Fibroblast of lung (primary cell): ENCODE measurements at places on chromosomes 1 and 21.

- peak; percentile 50 for DNase-seq
Measured at GRCh38 chr1:219837274-219837993, 90.9 kb downstream of the SLC30A10 start.

DNA sequence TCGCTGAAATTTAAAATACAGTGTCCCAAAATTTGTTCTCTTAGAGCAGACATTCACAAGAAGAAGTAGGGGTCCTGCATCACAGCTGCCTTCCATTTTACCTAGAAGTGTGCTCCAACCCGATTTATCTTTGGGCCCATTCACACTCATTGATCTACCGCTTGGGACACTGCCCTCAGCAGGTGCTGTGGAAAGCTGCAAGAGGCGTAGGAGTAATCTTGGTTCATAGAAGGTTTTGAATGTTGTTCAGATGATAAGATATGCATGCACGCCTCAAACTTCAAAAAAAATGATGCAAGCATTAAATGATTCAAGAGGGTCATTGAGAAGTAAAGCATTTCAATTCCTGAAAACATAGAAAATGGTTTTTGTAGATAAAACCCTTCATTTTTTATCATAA lies 18.6 kb upstream of the C1orf105 start:
- no peak for DNase-seq

DNA sequence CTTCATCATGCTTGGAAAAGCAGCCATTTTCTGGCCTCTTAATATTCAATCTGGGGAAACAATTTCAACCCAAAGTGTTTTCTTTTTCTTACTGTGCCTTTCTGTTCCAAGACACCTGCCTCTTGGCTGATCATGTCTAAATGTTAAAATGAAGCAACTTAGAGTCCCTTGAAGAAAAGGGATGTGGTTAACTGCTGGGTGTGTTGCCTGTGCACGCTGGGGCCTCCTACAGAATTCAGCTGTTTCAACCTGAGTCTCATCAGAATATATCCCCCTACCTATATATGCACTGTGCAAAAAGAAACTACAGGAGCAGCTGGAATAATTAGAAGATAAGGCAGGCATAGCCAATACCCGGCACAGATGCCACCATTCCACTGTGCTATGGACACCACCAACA lies 222.0 kb downstream of the OMA1 start:
- no peak for DNase-seq

GRCh38 chr1:9482403-9482802 lies 56.9 kb upstream of the SLC25A33 start:
- DNase-seq, result no peak

GRCh38 chr1:243293941-243294722 lies 38.3 kb downstream of the SDCCAG8 start:
- no peak for DNase-seq

- no peak for DNase-seq
Measured at GRCh38 chr21:39850333-39850732, 16.9 kb upstream of the PCP4 start.

GRCh38 chr1:10914056-10914455 lies 98.4 kb upstream of the TARDBP start:
- DNase-seq, result no peak

DNA sequence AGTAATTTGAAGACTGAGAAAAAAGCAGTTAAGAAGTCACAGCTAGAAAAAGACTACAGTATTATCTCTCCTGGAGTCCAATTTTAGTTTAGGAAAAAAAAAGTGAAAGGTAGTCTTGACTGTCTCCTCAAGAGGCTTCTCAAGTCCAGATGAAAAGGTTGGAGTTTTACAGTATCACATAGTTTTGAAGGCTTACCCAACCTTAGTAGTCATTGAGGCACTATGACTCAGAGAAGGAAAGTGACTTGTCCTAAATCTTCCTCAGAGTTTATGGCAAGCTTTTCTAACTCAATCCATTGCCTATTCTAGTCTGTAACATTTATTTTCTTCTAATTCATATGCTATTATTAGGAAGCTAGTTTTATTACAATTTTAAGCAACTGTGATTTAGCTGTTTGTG lies 174.9 kb downstream of the DPYD start:
- peak; percentile 43 for DNase-seq

DNA sequence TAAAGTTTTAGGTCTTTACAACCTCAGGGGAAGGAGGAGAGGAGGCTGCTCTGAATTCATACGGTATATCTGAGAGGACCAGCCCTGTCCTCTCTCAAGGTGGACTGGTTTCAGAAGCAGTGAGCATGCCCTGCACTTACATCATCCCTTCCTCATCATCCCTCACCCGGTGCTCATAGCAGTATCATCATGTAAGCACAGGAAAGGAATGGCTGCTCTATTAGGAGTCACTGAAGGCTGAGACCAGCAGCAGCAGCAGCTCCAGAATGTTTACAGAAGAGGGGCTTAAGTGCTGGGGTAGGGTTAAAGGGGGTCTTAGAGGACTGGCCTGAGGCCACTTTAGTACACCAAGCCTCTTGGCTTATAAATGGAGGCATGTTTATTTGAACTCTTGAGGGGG lies 185.9 kb downstream of the AK5 start:
- DNase-seq, result peak; percentile 14

GRCh38 chr1:69645477-69645876 lies 77.8 kb downstream of the LRRC7 start:
- DNase-seq, result no peak

DNA sequence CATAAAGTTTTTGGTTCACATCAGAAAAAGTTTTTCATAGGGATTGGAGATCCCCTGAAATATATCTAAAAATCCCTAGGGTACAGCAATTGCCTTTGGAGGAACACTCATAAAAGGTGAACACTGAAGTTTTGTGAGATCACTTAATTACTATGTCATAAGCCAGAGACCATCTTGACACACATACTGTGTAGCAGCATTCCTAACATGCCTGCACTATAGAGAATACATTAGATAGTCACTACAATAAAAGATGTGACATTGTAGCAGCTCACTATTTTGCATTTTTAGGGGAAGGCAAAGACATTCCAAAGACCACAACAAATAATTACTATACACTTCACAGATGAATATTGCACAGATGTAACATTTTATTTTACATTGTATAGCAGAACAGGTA lies 779.9 kb downstream of the KCNT2 start:
- no peak for DNase-seq

GRCh38 chr1:20137055-20137454 lies 2.1 kb upstream of the PLA2G2F start:
- no peak for DNase-seq

DNA sequence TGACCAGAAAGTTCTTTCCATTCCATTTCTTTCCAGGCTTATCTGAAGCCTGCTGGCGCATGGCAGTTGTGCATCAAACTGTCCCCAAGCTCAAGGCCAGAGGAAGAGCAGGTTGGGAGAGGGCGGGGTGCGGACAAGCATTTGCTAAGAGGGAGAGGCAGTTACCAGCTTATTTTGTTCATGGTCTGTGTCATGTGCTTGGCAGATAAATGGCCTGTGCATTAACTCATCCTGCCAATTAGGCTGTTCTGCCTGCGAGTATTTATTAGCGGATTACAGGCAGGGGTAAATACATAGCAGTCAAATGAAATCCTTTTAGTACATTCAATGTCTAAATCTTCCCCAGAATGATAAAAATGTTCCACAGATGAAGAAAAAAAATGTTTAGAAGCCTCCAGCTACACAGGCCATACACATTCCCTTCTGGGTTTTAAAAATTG lies 48.9 kb upstream of the B3GALNT2 start:
- no peak for DNase-seq

DNA sequence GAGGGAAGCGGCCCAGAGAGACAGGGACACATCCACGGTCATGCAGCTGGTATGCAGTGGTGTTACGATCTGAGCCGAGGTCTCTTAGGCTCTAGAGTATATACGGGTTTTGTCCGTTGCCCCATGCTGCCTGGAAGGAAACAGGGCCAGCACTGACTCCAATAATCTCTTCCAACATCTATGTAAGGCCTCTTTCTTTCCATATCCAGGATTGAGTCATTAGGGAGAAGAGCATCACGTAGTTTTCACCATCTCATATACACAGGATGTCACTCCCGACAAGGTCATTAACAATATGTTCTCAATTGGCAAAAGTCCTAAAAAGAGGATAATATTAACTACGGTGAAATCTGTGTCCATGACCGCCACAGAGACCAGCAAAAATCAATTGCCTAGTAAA lies 4.4 kb downstream of the C8B start:
- DNase-seq, result no peak

DNA sequence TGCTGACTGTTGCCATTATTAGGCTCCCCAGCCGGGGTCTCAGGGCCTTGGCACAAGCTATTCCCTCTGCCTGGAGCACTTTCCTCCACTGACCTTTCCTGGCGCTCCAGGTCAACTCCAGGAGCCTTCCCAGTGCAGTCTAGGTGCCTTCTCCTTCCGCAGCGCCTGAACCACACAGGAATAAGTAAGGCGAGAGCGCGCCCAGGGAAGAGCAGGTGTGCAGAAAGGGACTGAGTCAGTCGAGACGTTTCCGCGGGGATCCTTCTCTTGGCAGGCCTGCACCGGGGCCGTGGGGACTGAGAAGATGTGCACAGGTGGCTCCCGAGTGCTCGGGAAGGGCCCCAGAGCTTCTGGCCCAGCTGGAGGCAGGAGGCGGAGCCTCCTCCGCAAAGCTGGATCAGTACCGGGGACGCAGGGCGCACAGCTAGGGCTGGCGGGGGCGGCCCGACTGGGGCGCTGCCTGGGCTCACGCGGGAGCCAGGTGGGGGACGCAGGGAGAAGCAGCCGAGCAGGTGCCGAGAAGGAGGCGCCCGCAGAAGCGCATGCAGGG lies 765 bp upstream of the BMP8A start:
- DNase-seq, result no peak

DNA sequence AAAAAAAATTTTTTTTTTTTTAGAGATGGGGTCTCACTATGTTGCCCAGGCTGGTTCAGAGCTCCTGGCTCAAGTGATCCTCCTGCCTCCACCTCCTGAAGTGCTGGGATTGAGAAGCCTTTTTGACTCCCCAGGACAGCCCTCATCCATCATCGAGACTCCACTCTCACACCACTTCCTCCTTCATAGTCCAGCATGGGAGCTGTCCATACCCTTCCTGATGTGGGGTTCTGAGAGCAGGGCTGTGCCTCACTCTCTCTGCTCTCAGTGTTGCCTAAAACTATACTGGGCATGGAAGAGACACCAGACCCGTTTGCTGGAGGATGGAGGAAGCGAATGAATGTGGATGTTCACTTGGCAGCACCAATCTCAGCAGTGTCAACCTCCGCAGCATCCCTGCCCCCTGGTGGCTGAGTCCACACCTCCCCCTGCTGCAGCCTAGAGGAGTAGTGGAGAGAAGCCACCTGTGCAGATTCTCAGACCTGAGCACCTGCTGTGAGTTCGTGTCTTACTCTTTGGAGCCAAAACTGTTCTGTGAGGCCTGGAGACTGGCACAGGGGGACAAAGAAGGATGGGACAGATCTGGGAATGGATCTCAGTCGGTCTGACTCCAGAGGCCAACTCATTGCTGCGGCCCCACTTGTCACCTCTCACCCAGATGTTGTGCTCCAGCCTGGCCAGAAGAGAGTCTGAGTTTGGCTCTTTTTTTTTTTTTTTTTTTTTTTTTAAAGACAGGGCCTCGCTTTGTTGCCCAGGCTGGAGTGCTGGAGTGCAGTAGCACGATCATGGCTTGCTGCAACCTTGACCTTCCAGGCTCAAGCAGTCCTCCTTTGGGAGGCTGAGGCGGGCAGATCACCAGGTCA lies 17.7 kb downstream of the TINAGL1 start:
- DNase-seq, result peak; percentile 47

DNA sequence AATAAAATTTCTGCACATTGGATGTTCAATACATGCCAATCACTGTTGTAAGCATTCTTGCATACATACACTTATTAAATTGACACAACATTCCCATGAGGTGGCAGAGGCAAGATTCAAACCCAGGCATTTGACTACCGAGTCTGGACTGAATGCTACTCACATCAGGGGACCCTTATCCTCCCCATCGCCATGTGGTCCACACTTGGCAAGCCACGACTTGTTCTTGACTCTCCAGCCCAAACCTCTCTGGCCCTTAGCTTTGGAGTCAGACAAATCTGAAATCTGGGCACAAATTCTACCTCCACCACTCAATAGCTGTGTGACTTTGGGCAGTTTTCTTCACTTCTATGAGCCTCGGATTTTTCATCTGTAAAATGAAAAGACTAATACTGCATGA lies 57.1 kb downstream of the NMNAT2 start:
- DNase-seq, result no peak

DNA sequence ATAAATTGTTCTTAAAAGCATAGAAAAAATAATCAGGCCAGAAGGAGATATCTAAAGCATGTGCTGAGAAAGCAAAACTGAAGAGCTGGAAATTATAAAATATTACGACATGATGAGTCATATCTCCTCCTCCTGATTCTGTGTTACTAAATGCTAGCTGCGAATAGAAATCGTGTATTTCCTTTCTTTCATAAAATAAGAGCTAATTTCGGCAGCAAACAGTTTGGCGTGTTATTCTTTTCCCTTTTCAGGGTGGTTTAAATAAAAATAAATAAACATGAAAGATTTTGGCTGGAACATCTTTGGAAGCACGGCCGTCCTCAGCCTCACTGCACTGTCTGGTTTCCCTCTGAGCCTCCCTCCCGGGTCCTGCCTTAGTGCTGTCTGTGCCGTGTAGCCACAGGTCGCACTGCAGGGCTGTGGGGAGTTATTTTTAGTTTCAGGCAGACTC lies 56.0 kb downstream of the ADARB1 start:
- DNase-seq, result peak; percentile 89

- DNase-seq, result no peak
Measured at GRCh38 chr1:162168261-162168660, 98.8 kb downstream of the NOS1AP start.

DNA sequence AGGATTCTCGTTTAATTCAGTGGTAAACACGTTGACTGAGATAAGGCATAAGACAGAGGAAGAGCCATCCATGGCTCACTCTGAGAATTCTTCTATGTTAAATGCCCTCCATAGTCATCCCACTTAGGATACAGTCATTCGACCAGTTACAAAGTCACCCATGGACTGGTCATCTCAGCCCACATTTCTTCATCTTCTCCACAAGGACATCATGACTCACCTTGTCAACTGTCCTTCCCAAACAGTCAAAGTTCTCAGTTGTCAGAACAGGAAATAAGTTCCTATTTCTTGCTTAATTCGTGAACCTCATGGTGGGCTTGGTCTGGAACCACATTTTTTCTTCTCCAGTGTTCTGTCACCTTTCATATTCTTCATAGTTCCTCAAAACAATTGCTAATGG lies 133.2 kb downstream of the TGFB2 start:
- no peak for DNase-seq

- DNase-seq, result no peak
Measured at GRCh38 chr1:248739572-248740205, 15.9 kb downstream of the LYPD8 start.

- DNase-seq, result peak; percentile 66
Measured at GRCh38 chr1:95021805-95022643, 50.7 kb downstream of the ALG14 start.

DNA sequence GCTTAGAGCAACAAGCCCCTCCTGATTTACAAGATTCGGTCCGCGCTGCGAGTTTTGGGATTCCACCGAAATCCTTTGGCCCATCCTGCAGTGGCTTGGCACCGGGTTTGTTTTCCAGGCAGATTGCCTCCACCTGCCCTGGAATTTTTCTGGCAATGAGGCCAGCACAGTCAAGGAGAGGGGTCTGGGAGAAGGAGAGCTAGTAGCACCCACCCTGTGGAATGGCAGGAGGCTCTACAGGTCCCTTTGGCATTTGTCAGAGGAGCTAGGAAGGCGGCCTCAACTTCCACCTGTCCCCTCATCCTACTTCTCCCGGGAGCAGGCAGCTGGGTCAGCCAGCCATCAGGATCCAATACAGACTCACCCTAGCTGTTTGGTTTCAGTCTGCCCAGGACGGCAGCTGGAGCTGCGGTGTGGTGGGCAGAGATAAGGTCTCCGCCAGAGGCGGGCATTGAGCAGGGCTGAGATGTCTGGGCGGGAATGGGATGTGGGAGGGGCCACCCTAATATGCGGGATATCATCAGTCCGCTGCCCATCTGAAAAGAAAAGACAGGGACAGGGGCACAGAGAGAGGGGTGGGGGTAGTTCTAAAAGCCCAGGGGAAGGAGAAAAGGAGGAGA lies 37.8 kb upstream of the PRELP start:
- no peak for DNase-seq
